Fibroblast of upper back skin (primary cell): ENCODE measurements at places on chromosomes 7 and 10.

GRCh38 chr7:47559306-47560220, 22.3 kb downstream of the TNS3 start:
- DNase-seq: no peak

DNA sequence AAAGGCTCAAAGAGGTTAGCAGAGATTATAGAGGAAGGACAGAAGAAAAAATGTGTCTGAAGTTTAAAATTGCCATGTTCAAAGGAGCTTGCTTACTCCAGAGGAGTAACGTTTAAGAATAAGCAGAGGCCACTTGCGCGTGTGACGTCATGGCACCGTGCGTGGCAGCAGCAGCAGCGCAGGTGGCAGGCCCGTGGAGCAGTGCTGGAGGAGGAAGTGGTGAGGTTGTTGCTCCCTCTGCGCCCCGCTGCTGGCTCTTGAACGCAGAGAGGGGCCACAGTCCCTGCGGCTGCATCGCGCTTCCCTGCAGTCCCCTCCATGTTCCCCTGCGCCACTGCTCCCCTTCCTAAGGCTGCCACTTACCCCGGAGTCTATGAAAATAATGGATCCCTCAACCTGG, 37.5 kb downstream of the GDI2 start:
- no peak for DNase-seq

- no peak for DNase-seq
Observed at GRCh38 chr7:37853468-37853867, 5.1 kb downstream of the NME8 start.

GRCh38 chr7:143974459-143974858, 19.8 kb downstream of the OR2F1 start:
- no peak for DNase-seq

GRCh38 chr10:76124280-76124679, 692.9 kb downstream of the LRMDA start:
- no peak for DNase-seq

GRCh38 chr7:135645296-135645904, 16.9 kb upstream of the STMP1 start:
- peak; percentile 45 for DNase-seq

DNA sequence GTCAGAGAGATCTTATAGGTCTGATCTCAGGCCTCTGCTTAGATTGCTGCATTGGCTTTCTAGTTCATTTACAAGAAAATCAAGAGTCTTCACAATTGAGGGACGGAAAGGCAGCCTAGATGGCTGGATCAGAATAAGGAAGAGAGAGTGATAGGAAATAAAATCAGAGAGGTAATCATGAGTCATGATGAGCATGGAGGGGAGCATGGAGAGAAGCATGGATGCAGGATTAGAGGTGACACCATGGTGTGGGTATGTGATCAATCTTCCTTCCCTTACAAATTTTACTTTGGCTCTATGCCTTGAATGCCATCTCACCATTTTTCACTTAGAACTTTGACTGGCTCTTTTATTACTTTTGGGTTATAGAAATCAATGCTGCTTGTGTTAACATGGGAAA, 1.4 kb downstream of the BCCIP start:
- peak; percentile 39 for DNase-seq
